ENCODE measurements at places on chromosomes 3 and 15.

- no peak for DNase-seq
These were observed 25.6 kb upstream of the ZNF280D start for GRCh38 chr15:56758770-56759449.

DNA sequence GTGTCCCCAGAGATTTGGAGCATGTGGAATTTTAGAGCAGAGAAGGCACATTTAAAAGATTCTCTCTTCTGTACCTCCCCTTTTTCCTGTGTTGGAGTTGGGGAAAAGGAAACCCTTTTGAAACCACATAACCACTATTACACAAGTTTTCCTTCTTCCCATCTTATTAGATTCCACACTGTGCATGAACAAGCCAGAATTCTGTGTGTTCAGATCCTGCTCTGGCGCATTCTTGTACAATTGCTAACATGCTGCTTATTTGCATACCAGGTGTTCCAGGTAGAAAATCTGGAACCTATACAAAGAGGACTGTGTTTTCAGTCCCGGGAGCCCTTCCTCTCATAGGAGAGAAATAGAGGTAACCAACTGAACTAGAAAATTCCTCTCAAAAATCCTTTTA, 2.6 kb upstream of the CIB2 start:
- no peak for DNase-seq

- no peak for DNase-seq
These were observed 37.1 kb upstream of the ST3GAL6 start for GRCh38 chr3:98726084-98726483.

- no peak for DNase-seq
These were observed 537.6 kb downstream of the FOXP1 start for GRCh38 chr3:71045917-71046282.

- DNase-seq, result no peak
These were observed 7.6 kb downstream of the ICE2 start for GRCh38 chr15:60471314-60471713.

- no peak for DNase-seq
These were observed 508.8 kb downstream of the LPP start for GRCh38 chr3:188662795-188663194.

- DNase-seq, result no peak
These were observed 277.0 kb downstream of the MEX3B start for GRCh38 chr15:81768773-81769172.
